Fibroblast of gingiva (primary cell): ENCODE measurements at places on chromosomes 5 and 9.

DNA sequence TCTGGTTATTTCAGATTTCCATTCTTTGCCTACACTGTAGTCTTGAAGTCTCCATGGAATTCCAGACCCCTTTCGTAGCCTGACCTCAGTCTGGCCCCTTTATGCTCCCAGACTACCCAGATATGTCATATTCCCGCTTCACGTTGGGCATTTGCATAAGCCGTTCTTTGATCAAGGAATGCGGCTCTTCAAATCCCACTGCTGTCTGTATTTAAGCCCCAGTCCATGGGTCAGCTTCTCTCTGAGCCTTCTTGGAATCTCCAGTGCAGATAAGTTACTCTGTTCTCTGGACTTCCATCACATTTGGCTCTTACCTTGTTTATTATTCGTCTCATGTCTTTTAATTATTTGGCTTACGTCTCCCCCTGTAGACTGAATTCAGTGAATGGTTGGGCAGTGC, 97.4 kb downstream of the PARP8 start:
- no peak for DNase-seq

GRCh38 chr5:31021181-31021624, 172.3 kb upstream of the CDH6 start:
- DNase-seq = peak; percentile 5

GRCh38 chr5:65986796-65987195, 60.4 kb downstream of the ERBIN start:
- DNase-seq = no peak

DNA sequence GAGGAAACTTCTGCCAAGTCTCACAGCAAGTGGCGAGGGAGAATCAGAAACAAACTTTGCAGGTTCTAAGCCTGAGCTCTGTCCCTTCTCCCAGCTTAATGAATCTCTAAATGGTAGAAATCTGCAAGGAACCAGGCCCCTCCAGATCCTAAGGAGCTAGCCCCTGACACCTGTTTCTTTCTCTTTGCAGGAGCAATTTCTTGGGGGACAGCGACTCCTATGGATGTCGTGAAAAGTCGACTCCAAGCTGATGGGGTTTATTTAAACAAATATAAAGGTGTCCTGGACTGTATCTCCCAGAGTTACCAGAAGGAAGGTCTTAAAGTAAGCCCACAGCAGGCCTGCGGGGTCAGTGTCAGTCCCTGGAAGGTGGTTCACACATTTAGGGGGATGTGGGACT, 21.8 kb downstream of the IL9 start:
- no peak for DNase-seq

DNA sequence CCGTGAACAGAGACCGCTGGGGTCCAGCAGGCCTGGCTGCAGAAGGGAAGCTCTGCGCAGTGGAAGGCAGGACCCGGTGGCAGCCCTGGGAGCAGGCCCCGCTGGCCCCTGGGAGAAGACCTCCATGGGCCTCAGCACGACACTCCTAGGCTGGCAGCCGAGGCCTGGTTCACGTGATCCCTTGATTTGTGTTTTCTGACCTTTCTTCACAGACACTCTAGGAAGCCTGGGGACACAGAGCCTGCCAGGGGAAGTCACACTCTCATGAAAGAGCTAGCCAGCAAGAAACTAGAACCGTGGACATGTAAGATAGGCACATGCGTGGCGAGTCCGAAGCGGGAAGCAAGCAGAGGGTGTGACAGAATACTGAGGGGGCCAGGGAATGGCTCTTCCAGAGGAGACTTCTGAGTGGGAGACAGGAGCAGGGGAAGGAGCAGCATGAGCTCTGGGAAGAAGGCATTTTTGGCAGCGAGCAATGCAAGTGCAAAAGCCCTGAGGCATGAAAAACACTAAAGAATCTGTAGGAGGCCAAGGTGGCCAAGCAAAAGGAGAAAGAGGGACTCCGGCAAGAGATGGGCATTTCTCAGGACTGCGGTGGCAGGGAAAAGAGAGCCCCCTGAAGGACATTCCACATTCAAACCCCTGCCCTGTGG, 26.6 kb upstream of the IL17B start:
- no peak for DNase-seq

- DNase-seq = peak; percentile 97
Observed at GRCh38 chr5:95669540-95669939, 13.3 kb downstream of the SPATA9 start.

DNA sequence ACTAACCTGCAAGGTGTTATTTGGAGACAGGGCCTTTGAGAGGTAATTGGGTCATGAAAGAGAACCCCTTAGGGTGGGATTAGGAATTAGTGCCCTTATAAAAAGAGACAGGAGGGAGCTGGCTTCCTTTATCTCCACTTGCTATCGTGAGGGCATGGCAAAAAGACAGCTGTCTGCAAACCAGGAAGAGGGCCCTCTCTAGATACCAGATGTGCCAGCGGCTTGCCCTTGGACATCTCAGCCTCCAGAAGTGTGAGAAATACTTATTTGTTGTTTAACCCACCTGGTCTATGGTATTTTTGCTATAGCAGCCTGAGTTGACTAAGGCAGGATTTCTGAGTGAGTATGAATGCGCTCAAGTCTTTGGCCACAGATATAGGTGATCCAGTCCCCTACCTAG, 978 bp upstream of the RGS14 start:
- DNase-seq = no peak

DNA sequence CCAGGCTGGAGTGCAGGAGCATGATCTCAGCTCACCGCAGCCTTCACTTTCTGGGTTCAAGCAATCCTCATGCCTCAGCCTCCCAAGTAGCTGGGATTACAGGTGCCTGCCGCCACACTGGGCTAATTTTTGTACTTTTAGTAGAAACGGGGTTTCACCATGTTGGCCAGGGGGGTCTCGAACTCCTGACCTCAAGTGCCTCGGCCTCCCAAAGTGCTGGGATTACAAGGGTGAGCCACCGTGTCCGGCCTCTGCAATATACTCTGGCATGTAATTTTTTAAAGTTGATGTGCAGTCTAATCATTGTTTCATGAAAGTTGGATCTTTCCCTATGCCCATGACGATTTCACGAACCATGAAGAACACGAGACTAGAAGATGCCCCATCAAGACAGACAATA, 28.6 kb upstream of the PPP1R26 start:
- DNase-seq = no peak

DNA sequence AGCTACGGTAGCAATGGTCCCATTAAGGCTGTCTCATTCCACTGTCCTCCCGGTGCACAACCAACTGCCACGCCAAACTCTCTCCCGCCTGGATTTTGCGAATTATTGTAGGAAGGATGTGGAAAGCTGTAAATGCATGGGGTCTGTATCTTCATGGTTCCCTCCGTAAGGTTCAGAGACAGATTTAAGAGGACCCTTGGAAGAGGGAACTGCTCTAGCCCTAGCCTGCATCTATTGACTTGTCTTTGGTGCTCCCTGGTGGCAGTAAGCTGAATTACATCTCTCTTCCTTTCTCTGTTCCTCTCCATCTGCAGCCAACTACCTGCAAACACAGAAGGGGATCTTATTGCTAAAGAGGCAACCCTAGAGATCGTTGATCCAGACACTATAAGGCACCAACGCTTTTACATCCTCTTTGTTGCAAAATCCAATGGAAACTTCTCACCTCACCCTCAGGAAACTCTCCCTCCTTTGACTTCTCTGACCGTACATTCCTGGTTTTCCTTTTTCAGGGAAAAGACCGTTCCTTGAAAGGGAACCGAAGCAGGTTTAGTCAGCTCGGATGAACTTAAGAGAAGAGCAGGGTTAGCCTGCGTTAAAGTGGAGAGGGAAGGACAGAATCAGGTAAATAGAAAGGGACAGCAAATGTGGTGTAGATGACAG, 11.9 kb downstream of the CAPSL start:
- DNase-seq = peak; percentile 31

- DNase-seq = peak; percentile 86
Observed at GRCh38 chr5:158456756-158457155, 597.8 kb upstream of the CLINT1 start.

DNA sequence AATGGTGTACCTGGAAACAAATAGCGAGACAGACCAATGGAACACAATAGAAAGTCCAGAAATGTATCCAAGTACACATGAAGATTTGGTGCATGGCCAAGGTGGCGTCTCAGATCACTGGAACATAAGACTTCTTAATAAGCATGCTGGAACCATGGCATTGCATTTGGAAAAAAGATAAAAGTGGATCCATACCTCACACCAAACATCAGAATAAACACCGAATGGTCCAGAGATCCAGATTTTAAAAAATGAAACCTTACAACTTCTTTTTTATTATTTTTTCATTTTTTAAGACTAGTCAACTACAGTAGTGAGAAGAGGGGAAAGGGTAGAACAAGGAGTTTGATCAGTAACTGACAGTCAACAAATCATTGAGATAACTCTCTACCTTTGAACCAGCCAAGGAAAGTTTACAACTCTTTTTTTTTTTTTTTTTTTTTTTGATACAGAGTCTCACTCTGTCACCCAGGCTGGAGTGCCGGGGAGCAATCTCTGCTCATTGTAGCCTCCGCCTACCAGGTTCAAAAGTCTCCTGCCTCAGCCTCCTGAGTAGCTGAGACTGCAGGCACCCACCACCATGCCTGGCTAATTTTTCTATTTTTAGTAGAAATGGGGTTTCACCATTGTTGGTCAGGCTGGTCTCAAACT, 8.8 kb upstream of the DUSP1 start:
- no peak for DNase-seq

DNA sequence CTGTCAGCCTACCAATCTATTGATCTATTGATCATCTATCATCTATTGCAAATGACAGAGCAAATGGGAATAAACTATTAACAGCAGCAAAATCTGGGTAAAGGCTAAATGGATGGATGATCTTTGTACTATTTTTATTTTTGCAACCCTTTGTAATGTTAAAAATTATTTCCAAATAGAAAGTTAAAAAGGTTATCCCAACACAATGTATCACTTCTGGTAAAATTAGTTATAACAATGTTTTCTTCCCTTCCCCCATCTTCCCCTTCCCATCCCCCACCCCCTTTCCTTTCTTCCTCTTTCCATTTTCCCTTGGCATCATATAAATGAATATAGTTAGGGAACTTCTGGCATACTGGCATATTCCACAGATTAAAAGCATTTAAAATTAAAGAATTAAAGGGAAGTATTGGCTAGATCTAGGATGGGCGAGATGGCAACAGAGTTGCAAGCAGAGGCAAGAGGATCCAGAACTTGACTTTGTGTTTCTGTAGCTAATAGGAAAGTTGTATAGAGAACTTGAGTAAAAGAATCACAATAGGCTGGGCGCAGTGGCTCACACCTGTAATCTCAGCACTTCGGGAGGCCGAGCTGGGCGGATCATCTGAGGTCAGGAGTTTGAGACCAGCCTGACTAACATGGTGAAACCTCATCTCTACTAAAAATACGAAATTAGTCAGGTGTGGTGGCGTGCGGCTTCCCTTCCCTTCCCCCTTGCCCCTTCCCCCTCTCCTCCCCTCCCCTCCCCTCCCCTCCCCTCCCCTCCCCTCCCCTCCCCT, 66.6 kb upstream of the TAF11L2 start:
- DNase-seq = no peak

GRCh38 chr5:127447827-127448226, 69.6 kb upstream of the PRRC1 start:
- peak; percentile 21 for DNase-seq

GRCh38 chr9:125133403-125134329, 9.7 kb downstream of the SCAI start:
- no peak for DNase-seq

DNA sequence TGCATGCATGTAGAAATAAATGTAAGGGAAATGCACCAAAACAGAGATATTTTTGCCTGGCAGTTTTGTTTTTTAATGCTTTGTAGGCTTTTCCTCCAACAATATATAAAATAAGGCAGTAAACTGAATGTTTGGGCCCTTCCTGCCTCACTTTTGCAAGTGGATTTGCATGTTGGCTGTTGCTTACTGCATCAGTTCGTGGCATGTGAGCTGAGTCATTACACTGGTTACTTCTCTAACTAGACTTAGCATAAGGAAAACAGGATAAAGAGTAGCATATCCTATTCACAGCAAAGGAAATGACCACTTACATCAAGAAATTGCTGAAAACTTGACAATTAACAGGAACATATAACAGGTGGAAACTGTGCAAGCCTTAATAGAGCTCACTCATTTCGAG, 113.4 kb downstream of the TLE1 start:
- peak; percentile 13 for DNase-seq

DNA sequence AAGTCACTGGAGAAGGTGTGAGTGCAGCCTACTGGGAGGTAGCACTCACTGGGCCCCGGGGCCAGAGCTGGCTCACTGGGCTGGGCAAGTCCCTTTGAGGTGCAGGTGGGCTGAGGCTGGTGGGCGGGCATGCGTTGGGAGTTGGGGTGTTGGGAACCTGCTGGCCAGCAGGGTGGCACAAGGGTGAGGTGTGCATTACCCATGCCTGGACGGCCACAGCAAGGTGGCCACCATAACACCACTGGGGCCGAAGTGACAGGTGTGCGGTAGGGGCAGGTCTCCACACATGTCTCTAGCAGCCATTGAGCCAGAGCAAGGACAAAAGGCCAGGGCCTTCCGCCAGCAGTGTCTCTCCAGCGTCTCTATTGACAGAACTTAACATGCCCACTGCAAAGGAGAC, 22.6 kb downstream of the PRRT1B start:
- DNase-seq = no peak

GRCh38 chr9:29214690-29215253, 1641.5 kb upstream of the C9orf72 start:
- no peak for DNase-seq

- no peak for DNase-seq
Observed at GRCh38 chr9:128159522-128159783, 612 bp upstream of the BBLN start.

- DNase-seq = no peak
Observed at GRCh38 chr5:17907094-17907493, 272.8 kb downstream of the TAF11L14 start.

- DNase-seq = no peak
Observed at GRCh38 chr9:16262477-16263261, 607.8 kb downstream of the BNC2 start.

DNA sequence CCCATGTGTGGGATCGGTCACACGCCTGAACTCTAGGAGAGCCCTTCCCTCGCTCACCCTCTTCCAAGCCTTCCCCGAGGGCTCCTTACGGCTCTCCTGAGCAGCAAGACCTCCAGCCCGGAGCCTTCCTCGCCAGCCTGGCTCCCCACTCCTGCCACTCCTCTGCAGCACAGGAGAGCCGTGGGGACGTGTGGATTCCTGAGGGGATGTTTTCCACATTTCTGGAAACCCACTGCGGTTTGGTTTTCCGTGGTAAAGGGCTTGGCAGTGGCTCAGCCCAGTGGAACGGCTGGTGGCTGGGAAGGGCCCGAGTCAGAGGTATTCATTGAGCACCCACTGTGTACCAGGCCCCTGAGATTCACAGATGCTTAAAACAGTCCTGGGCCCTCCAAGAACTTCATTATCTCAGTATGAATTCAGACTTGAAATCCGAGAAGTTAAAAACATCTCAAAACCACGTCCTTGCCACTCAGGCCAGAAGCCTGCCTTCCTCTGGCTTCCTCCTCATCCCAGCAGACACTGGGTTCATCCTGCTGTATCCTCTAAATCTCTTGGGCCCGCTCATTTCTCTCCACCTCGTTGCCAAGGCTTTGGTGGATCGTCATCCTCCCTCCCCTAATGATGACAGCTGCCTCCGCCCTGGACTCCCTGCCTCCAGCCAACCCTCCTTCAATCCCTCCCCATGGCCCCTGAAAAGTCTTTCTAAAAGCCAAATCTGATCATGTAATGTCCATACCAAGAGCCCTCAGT, 109.6 kb downstream of the FGF18 start:
- no peak for DNase-seq
